ENCODE measurements at places on chromosomes 2 and 18.
A peak's percentile ranks its signal among the peaks of the same experiment; 100 is the strongest.

DNA sequence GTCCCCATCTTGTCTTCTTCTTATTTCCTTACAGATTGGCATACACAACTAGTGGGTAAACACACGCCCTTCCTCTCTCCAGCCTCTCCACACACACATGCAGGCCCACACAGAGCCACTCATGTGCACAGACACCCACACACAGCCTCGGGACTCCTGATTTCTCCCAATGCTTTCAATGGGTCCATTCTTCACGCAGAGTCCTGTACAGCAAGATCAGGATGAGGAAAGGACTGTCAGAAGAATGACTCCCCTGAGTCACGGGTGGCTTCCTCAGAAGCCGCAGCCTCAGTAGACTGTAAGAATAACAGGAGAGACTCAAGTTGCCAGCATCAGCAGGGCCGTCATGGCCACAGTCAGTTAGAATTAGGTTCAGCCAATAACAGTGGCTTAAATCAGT lies 109.1 kb upstream of the GLI2 start:
- no peak for DNase-seq

DNA sequence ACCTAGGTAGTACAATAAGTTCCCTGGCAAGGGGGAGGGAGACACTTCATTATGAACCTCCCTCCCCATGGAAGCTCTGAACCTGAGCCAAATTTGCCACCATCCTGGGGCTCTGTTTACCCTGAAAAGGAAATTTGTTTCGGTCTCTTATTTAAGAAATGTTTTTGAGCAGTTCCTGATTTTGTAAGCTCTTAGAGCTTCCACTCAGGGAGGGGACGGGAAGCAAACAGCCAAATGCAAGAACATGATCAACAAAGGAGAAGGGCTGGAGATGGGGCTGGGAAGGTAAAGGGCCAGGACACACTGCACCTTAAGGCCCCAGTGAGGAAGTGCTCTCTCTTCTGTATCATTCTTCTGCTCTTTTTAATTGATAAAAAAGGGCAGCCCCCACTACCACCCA lies 117.9 kb downstream of the NRP2 start:
- DNase-seq: no peak

- DNase-seq: no peak
Measured at GRCh38 chr18:26386002-26386401, 159.8 kb downstream of the TAF4B start.

DNA sequence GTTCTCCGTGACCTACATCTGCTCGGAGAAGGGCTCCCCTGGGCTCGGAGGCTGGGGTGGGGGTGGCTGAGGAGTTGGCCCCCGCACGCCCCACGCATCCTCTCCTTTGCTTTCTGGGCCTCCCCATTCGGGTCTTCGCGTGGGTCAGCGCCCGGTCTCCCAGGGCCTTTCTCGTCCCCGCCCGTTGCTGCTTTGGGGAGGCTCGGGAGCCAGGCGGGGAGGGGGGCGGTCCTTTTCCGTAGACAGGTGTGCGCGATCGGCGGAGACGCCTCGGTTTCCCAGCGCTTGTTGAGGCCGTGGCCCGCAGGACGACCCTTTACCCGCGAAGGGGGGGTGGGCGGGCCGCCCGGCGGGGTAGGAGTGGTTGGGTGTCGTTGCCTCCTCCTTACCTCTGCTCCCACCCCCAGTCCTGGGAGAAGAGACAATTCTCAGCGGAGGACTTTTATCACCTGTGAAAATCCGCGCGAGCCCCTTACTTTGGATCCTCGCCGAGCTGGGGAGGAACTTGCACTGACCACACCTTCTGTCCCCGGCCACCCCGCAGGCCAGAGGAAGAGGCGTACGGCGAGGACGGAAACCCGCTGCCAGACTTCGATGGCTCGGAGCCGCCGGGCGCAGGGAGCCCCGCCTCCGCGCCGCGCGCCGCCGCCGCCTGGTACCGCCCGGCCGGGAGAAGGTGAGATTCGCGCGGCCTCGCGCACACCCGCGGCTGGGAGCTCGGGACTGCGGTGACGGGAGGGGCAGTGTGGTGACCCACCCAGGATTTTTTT lies 2.6 kb downstream of the ADCYAP1 start:
- peak; percentile 45 for DNase-seq

DNA sequence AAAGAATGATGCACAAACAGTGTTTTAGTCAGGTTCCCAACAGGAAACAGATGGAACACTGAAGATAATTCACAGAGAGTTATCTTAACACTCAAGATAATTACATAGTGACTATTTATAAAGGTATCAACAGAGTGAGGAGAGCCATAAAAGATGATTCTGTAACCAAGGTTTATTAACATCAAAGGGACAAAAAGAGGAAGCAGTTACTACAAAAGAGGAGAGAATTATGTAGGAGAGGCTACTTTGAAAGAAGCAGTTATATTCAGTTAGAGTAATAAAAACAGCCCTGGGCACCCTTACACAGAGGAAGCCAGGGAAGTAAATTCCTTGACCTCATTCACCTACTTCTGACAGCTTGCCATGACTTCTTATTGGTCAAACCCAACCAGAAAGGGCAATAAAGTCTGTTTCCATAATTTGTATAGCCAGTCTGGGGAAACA lies 326.5 kb upstream of the SLC39A10 start:
- DNase-seq: no peak

- DNase-seq: peak; percentile 13
Measured at GRCh38 chr2:39435741-39436591, 1.1 kb downstream of the MAP4K3 start.

DNA sequence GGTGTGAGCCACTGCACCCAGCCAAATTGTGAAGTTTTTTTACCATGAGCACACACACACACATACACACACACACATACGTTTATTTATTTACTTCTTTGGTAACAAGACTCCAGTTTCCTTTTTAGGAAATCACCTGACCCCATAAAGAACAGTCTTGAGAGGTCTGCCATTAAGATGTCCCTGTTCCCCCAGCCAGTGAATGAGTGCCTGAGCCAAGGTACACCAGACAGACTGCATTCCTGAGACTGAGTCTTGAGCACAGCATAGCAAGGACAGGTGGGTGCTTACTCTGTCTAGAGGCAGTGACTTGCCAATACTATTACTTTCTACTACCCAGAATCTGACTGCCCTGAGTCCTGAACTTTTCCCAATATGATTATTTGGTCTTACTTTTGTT lies 167.2 kb upstream of the SATB2 start:
- no peak for DNase-seq

DNA sequence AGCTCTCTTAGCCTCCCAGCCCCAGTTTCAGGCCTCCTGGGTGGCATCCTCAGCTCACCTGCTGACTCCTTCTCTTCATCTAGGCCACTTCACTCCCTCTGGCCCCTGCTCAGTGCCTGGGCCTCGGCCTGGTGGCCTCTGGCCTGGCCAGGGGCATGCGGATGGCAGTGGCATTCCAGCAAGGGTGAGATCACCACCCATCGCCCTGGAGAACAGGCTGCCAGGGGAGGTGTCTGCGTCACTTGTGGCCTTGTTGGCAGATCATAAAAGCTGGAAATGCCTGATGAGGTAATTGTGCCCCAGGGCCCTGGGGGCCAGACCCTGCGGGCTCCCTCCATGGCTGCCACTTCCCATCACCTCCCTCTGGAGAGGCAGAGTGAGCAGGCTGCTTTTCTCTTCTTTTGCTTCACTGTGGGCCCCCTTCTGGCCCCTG lies 72.5 kb upstream of the SMAD2 start:
- peak; percentile 18 for DNase-seq

GRCh38 chr2:204012072-204012653 lies 75.6 kb downstream of the ICOS start:
- DNase-seq: peak; percentile 47

DNA sequence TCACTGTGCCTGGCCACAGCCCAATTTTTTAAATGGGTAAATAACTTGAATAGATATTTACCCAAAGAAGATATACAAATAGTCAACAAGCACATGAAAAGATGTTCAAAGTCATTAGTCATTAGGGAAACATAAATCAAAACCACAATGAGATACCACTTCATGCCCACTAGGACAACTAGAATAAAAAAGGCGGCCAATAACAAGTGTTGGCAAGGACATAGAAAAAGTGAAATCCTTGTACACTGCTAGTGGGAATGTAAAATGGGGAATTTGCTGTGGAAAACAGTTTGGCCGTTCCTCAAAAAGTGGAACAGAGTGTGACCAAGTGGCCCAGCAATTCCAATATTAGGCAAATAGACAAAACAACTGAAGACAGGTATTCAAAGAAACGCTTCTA lies 270.1 kb downstream of the TFCP2L1 start:
- no peak for DNase-seq

Measured in RWPE1 (cell line).